ENCODE measurements at places on chromosomes 7 and 10.

DNA sequence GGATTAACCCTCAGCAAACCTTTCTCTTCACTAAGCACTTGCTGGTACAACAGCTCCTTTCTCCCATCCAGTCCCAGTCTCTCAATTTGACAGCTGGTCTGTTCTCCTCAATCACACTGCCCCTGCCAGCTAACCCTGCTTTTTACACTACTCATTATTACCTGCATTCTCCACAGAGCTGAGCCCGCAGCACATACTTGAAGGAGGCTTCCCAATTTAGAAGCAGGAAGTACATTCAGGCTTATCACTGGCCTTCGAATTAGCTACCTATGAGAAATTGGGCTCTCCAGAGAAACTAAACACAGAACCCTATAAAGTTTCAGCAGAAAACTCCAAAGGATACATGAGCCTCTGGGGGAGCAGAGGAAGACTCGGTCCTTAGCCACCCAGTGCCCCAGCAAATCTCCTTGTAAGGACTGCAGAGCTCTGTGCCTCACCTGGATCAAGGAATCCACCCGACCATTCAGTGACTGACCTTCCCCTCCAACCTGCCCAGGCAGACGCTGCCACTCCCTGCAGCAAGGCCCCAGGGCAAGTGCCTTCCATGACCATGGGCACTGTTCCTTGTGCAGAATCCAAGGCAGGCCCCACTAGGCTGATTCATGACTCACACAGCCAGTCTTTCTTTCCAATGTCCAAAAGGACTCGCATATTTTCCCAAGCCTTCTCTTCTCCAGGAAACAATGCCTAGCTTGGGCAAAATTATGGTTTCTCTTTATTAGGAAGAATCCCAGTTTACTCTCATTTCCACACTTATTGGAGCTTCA lies 68.0 kb downstream of the VOPP1 start:
- peak; percentile 24 for DNase-seq

GRCh38 chr7:3106361-3106826 lies 62.7 kb upstream of the CARD11 start:
- no peak for DNase-seq

DNA sequence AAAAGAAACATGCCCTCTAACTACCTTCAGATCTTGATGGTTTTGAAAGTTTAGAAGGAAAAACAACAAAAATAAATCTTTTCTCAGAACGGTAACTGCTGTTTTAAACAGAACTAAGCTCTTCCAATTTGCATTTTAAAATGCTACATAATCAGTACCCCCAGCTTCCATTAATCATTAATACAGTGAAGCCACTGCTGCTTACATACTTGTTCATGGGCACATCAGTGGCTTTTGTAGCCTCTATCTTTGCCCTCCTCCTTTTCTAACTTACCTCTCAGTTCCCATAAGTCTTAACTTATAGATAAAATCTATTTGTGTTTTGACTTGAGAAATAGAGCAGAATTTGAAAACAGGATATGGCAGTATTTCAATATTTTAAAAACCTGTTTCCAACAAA lies 109.1 kb downstream of the POLL start:
- DNase-seq = no peak

- no peak for DNase-seq
These were observed 18.4 kb downstream of the DLG5 start for GRCh38 chr10:77907900-77908717.

- no peak for DNase-seq
These were observed 32.0 kb downstream of the NPVF start for GRCh38 chr7:25196132-25196896.

- no peak for DNase-seq
These were observed 1.1 kb downstream of the ZNF511 start for GRCh38 chr10:133309720-133310398.

DNA sequence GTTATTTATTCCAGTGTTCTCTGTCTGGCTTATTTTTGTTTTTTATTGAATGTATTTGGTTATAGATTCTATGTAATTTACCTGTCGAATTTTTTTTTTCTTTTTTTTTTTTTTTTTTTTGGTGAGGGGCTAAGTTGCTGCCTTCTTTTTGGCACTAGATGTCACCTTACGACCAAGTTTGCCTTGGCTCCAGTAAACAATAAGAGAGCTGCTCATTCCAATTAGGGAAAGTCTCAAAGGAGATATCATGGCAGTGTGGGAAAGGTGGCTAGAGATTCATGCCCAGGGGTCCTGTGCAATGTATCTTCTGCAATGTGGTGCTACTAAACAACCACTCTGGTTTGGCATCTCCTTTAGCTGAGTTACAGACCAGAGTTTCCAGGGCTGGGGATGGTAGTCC lies 84.0 kb downstream of the PTPN20 start:
- no peak for DNase-seq

DNA sequence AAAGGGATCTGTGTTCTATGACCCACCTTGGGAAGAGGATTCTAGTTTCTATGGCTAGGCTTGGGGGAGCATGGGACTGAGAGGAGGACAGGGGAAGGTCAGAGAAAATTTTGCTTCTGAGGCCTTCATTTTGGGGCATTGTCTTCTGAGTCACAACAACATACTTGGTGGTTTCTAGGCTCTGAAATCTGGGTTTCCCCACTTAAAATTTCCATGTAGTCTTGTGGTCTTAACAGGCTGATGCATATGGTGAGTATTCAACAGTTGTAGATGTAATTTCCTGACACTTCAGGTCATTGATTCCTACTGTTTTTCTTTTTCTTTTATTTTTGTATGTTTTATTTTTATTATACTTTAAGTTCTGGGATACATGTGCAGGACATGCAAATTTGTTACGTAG lies 88.5 kb downstream of the ANKRD7 start:
- no peak for DNase-seq

GRCh38 chr7:151045262-151045661 lies 3.1 kb upstream of the ASIC3 start:
- no peak for DNase-seq

GRCh38 chr7:72032934-72033333 lies 379.2 kb downstream of the CALN1 start:
- DNase-seq = no peak

All from iris pigment epithelial cell (primary cell).